ENCODE measurements at places on chromosomes 13 and 19.

DNA sequence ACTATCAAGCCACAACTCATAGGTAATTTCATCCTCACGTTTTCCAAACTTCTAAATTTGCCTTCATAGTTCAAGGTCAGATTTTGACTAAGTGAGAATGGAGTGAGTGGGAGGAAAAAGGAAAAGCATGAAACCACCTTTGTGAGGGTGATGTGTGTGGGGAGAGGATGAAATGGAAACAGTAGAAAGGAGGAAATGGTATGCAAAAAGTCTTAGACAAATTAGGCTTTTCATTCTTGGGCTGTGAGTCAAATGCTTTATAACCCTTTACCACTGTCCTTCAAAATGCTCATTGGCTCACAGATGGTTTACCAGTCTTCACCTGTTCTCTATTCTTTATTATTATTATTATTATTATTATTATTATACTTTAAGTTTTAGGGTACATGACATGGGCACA lies 127.2 kb downstream of the RAP2A start:
- no peak for ATAC-seq

DNA sequence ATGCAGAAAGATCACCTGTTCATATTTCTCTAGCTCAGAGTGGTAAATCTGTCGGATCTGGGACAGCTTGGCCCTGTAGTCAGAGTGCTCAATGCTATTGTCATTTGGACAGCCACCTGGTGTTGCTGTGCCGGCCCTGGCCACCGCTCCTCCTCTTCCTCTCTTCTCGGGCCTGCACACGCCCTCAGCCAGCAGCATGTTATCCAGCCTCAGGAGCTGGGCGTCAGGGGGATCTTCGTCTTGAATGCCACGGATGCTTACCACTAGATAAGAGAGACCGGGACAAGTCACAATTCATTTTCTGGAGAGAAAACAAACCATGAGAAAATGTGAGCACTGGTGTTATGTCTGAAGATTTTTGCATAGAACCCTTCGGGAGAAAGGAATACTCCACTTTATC lies 32.5 kb downstream of the CILP2 start:
- no peak for ATAC-seq

DNA sequence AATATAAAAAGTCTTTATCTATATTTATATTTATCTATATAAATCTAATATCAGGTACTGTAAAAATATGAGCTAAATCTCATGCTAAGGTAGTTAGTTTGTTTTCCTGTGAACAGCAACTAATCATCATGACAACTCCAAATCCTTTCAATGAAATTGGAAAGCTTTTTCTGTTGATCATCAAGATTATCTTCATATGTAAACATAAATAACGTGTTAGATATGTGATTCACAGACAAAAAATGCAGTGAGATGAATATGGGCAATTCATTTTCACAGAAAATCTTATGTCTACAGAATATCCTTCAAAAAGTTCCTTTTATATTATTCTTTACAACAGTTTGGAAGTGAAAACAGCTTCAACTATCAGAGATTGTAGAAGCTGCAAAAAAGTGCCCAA lies 41.7 kb upstream of the EEF1AKMT1 start:
- no peak for ATAC-seq

GRCh38 chr19:58569191-58569942 lies 3.8 kb downstream of the MZF1 start:
- ATAC-seq, result no peak
